SJCRH30 (cell line): ENCODE measurements at places on chromosomes 16 and 17.

DNA sequence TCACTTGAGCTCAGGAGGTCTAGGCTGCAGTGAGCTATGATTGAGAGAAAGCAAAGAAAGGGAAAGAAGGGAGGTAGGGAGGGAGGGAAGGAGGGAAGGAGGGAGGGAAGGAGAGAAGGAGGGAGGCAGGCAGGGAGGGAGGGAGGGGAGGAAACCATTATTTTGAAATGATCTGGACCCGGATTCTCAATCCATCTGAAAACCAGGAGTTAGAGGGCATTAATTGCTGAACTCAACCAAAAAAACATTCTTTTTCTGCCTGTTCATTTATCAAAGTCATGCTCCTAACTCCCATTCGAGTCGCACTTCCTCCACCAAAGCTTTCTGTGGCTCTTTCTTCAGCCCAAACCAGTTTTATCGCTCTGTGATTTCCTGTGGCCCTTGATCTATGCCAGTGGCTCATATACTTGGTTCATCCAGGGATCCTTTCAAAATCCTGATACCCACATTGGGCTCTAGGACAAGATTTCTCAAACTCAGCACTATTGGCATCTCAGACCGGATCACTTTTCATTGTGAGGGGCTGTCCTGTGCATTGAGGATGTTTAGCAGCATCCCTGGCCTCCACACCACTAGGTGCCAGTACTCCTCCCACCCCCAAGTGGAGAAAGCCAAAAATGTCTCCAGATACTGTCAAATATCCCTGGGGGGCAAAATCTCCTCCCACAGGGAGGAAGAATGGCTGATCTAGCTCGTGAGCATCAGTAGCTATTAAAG is 38.2 kb downstream of the CMTM4 start:
- DNase-seq: no peak

DNA sequence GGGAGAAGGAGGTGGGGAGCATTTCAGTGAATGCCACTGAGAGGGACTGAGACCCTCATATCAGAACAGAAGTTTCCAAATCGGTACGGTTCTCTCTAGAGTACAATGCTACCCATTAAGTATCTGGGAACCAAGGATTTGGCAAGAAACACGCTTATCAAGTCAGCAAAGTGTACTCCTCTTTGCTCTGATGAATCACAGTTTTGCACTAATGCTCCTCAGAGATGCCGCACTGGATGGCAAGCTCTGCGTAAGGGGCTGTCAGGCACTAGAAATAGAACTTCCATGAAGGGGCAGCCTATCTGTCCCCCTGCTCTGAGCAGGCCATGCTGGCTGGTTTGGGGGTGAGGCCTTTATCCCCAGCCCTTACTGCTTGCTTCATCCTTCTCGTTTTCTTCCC is 4.8 kb upstream of the ABCC12 start:
- no peak for DNase-seq

- DNase-seq: no peak
These were observed 61.2 kb downstream of the MYH11 start for GRCh38 chr16:15795615-15796014.

DNA sequence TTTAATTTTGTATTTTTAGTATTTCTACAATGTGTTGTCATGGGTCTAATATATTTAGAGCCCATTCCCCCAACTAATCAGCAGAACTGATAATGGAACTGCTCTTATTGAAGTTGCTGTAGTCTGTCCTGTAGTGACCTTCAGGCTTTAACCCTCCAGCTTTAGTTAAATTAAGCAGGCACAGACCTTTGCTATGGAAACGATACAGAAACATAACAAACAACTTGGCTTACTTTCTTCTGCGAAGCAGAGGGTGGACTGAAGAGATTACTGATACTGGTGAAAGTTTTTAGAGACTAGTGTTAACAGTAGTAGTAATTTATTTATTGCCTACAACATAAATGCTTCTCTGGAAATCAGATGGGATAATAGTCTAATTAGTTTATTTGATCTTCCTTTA is 61.4 kb downstream of the NFATC3 start:
- DNase-seq: no peak

DNA sequence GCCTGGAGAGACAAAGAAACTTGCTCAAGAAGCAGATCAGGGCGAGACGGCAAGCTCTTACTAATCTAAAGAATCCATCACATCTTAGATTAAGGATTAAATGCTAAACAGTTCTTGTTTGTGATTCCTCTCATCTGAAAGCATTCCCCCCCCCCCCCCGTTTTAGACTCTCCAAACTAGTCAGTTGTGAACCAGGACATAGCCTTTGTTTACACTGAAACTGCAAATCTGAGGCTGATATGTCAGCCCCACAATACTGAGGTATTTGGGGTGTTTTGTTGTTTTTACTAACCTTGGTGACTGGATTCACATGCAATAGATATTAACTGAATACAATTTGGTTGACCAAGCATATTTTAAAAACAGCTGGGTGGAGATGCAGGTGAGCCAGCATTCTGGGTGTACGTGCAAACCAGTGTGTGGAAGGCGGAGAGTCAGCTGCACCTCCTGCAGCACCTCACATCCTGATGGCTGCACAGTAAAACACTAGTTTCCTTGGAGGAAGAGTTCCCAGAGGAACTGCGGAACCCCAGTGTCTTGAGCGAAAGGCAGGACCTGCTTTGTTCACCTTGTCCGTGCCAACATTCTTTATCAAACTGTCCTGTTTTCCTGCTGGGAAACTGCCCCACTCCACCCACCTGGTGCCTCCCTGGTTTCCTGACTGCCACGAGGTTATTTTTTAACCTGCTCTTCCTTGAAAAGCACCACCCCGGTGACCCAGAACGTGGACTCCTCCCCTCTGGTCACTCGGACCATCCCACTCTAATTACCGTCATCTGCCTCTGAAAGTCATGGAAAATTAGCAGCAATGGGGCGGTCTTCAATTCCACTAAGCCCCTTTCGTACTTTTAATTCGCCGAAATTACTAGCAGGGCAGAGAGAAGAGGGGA is 1.2 kb upstream of the YPEL2 start:
- DNase-seq: no peak

GRCh38 chr17:31597646-31598398 is 206.3 kb downstream of the RAB11FIP4 start:
- DNase-seq: no peak

DNA sequence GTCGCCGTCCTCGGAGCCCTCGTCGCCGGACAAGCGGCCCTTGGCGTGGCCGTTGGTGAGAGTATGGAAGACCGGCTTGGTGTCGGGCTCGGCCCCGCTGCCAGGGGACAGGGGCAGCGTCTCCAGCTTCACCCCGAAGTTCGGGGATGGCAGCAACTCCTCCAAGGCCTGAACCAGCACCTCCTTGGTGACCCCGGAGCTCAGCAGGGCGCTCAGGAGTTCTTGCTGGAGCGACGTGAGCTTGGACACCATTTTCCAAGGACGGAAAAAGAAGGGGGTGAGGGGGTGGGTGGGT is 279 bp downstream of the HNF1B start:
- no peak for DNase-seq

GRCh38 chr17:47295037-47295873 is 28.5 kb upstream of the EFCAB13 start:
- peak; percentile 47 for DNase-seq

GRCh38 chr17:8965394-8966168 is at the start of gene PIK3R5:
Gene PIK3R5 (minus strand): TSS chr17:8965707. CDS start chr17:8911494, 54,213 bp downstream.
- DNase-seq: no peak

DNA sequence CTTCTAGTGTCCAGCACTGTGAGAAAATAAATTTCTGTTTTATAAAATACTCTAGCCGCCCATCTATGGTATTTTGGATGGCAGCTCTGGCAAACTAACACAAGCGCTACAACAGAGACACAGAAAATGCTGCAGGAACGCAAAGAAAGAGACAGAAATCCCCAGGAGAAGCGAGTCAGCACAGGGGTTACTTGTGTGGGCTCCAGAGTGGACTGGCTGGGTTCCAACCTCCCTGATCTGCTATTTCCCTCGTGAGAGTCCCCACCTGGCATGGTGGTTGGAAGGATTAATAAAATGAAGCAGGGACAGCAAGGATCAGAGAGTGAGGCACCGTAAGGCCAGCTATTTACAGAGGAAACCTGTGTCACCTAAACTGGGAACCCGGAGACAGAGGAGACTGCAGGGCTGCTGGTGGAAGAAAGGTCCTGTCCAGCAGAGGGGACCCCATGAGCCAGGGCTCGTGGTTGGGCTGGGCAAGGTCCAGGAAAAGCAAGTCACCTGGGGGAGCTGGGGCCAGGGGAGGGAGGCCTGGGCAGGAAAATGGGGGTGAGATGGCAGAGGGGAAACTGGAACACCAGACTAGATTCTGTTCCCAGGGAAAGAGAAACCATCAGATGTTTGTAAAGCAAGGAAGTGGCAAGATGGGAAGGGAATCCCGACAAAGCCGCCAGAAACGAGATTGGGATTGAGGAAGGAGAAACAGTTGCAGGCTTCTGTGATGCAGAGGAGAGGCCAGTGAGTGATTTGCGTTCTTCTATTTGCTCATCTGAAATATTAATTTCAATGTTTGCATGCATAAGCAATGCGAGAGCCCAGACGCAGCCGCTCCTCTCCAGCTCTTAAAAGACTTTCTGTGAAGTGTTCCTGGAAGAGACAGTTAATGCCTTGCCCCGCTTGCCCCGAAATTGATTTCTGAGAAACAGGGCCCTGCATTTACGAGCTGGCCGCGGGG is 63.0 kb upstream of the TEKT3 start:
- peak; percentile 91 for DNase-seq

GRCh38 chr17:4074831-4075495 is 67.9 kb downstream of the ZZEF1 start:
- DNase-seq: peak; percentile 70

DNA sequence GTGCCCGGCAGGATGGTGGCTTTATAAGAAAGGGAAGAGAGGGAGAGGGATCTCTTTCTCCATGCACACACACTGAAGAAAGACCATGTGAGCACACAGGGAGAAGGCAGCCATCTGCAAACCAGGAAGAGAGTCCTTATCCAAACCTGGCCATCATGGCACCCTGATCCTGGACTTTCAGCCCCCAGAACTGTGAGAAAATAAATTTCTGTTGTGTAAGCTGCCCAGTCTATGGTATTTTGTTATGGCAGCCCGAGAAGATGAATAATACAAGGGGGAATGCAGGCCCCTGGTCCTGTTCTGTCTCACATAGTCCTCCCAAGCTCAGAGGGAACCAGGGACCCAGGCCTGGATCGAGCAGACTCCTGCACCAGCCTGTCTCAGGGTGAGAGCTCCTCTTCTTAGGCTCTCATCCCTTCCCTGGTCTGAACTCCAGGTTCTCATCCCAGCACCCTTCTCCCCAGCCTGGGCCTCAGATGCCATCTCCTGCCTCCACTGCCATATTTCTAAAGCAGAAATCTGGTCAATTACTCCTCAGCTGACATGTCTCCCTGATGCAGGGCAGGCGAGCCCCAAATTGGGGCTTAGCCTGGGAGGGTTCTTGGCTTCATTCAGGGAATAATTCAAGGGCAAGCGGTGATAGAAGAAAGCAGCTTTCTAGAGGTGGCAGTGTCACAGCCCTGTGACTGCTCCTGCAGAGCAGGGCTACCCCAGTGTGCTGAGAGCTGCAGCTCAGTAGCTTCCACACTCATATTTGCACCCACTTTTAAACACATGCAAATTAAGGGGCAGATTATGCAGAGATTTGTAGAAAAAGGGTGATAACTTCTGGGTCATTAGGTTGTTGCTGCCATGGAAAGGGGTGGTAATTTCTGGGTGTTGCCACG is 28.8 kb downstream of the IGFBP4 start:
- DNase-seq: no peak

- DNase-seq: no peak
These were observed 3.7 kb downstream of the PCYT2 start for GRCh38 chr17:81907219-81908145.

DNA sequence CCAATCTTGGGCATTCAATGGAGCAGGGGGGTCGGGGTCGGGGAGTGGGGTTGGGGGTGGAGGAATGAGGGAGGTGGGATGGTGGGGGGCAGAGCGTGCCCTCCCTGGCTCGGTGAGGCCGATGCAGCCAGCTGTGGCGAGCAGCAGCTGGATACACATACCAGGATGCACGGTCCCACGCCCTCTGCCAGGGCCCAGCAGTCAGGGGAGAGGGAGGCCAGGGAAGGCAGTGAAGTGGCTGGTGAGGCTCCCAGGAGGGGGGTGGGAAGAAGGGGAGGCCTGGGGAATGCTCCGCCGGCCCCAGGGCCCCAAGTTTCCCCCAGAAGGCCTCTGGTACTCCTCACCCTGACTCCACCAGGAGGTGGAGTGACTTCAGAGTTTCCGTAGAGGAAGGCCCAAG is 77.6 kb upstream of the LHX1 start:
- DNase-seq: peak; percentile 20

- no peak for DNase-seq
These were observed 2101.9 kb downstream of the TP53TG3F start for GRCh38 chr16:35561346-35561745.

- DNase-seq: no peak
These were observed 52.4 kb upstream of the NFAT5 start for GRCh38 chr16:69513180-69513966.

DNA sequence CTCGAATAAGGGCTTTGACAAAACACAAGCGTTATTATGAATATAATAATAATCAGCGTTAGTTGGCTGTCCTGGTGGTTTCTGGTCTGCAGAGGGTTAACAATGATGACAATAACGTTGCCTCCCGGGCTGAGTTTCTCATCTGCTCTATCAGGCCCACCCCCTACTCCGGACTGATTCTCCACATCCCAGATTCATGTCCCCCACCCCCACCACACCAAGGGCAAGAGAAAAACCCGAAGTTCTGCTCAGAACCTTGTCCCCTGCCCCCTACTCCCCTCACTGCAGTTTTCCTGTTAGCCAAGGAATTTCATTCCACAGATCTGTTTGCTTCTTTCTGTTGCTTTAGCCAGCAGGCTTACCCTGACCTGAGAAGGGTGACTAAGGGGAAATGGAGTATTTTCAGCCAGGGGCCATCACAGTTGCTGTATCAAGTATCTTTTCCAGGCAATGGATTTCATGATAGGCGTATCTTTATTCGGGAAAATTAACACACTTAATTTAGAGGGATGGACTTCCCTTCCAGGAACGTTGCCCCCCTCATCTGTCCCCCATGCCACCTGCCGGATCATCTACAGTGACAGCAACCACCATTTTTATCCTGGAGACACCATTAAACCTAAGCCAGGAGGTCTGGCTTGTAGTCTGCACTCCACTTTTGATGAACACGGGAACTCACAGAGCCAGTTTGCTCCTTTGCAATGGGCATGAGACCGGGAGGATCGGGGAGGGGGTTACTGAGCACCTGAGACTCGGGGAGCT is 23.7 kb downstream of the ALOX15 start:
- DNase-seq: no peak

- peak; percentile 70 for DNase-seq
These were observed 2.6 kb downstream of the PCGF2 start for GRCh38 chr17:38745545-38745944.

GRCh38 chr16:53937161-53937880 is 233.4 kb downstream of the FTO start:
- DNase-seq: no peak

- no peak for DNase-seq
These were observed 77.0 kb downstream of the NTN1 start for GRCh38 chr17:9098242-9098825.

DNA sequence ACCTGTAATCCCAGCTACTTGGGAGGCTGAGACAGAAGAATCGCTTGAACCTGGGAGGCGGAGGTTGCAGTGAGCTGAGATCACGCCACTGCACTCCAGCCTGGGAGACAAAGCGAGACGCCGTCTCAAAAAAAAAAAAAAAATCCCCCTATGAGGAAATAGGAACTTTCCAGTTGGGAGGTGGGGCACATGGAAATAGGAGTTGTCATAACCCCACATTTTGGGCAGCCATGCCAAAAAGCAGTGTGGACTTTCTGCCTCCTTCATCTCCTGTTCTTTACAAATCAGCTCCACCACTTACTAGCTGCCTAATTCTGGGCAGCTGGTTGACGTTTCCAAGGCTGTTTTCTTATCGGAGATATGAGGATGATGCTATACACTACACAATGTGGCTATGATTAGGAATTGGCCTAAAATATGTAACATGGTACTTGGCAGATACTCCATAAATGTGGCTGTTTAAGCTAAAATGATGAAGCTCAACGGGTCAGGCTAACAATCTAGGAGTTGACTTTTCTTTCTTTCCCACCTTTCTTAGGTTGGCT is 21.5 kb upstream of the CCL5 start:
- no peak for DNase-seq
